ENCODE measurements at places on chromosomes 11 and 22.

GRCh38 chr11:91023731-91024130 is 800.9 kb upstream of the CHORDC1 start:
- no peak for DNase-seq

- no peak for DNase-seq
Observed at GRCh38 chr11:74612877-74613276, 20.5 kb downstream of the POLD3 start.

DNA sequence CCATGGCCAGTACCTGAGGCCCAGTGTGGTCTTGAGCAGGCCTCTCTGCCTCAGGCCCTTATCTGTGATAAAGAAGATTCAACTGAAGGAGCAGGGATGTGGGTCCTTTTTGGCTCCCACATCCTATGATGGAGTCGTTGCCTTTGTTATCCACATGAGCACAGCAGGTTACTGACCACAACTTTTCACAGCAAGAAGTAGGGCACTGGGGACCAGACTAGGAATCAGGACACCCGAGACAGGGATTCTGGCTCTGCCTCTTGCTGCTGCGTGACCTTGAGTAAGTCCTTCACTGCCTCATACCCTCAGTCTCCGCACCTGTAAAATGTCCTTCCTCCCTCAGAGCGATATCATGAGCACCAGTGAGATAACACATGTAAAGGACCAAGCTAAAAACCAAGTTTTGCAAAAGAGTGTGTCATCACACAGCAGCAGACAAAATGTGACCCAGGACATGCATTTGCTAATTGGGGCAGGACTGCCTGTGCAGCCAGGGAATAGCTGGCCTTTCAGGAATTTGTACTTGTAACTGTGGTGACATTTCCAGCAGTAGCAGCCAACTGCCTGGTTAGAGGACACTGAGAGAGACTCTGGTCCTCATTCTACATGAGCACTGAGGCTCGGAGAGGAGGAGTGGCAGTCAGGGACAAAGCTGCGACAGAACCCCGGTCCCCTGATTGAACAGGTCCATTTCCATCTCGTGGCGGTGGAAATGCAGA is 13.2 kb upstream of the SMIM35 start:
- DNase-seq, result no peak

GRCh38 chr22:30204742-30205111 is 41.8 kb downstream of the LIF start:
- no peak for DNase-seq

- DNase-seq, result no peak
Observed at GRCh38 chr11:75317446-75318122, 33.9 kb downstream of the ARRB1 start.

DNA sequence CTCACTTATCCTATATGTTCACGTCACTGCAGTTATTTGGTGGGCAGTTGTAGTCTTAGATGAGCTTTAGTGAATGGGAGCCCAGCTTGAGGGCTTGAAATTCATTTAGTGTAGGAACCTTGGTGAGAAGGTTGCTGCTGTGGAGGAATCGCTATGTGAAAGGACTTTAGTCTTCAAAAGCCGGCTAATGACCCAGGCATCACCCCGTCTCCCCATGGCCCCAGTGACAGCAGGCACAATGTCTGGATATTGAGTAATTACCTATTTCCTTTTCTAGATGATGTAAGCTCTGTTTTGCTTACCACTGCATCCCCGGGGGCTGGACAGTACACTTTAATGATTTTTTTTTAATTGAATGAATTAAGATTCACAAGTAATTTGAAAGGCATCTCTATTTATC is 283.2 kb downstream of the ST3GAL4 start:
- DNase-seq, result no peak

GRCh38 chr11:113168354-113169342 is 145.7 kb upstream of the TTC12 start:
- DNase-seq, result no peak

GRCh38 chr11:68651208-68651984 is 32.9 kb upstream of the GAL start:
- no peak for DNase-seq

GRCh38 chr11:60734279-60734678 is 9.8 kb downstream of the MS4A18 start:
- no peak for DNase-seq

DNA sequence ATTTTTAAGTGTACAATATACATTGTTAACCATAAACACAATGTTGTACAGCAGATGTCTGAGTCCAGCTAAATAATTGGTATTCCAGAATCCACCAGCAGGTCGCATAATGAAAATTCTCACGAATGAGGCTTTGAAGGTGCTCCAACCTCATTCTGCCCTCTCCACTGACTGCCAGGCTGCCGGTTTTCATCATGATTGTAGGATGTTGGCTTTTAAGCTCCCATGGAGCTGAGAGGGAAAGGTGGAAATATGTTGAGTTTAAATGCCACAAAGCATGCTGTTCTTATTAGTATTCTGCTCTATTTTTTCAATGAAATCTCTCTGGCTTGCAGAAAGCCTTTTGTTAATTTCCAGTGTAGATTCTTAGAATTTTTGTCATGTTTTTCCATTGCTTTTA is 337.2 kb upstream of the DDI1 start:
- no peak for DNase-seq

DNA sequence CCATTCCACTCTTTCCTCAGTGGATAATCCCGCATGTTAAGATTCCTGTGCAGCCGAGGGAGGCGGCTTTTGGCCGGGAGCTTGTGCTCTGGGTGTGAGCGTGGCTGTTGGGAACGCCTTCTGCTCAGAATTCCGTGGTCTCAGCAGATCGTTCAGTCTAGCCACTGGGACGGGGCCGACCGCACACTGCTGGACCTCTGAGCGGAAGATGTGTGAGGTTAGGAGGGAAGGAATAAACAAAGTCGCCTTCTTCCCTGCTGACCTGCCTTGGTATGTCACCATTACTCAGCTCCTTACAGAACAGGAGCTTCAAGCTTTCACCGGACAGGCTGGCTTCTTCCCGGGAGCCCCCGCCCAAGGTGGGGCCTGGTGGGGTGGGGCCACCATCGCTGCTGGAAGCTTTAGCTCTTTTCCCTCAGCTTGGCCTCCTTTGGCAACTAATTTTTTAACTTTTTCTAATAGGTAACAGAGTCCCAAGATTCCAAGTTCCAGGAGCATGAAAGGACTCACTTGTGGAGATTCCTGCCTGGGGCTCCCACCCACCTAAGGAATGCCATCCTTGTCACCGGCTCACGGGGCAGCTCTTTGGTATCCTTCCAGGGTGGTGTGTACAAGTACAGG is 22.5 kb upstream of the SEPTIN5 start:
- DNase-seq, result no peak

- peak; percentile 8 for DNase-seq
Observed at GRCh38 chr11:59754494-59754858, 700 bp upstream of the STX3 start.

DNA sequence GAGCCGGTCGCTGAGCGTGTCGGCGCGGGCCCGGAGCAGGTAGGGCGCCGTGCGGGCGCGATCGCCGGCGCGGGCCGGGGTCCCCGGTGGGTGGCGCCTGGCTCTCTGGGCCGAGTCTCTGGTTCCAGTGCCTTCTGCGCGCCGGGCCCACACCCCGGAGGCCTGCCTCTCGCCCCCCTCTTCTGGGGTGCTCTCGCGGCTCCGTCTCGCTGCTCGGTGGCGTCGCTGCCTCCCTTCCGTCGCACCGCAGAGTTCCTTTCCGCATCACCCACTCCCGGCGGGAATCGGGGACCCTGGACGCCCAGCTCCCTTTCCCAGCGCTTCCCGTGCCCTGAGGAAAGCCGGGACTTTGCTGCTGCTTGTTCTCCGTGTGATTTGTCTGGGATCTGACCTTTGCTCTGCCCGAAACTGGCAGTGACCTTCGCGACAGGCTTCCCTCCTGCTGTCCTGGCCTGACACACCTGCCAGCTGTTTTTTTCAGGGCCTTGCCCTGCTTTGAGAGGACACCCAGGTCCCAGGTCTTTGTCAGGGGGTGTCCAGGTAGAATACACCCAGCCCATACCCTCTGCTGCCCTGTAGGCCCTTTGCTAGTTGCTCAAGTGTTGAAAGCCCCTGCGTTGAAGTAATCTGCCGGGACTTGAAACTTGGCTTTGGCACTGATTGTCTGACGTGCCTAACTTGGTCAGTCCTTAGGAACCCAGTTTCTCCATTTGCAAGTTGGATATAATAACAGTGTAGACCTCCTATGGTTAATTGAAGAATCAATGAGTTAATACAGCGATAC is 711 bp downstream of the FDX1 start:
- peak; percentile 19 for DNase-seq

Measured in hematopoietic multipotent progenitor cell treated with erythropoietin and hydrocortisone succinate and interleukin-3 and kit ligand, for 8 days (in vitro differentiated cells).